Stimulated activated CD4-positive, alpha-beta T cell treated with anti-CD3 and anti-CD28 coated beads, Interleukin-2, amount 100 ng/mL, for 24 hours (primary cell): ENCODE measurements at places on chromosomes 16 and 17.
A peak's percentile ranks its signal among the peaks of the same experiment; 100 is the strongest.

- peak; percentile 24 for DNase-seq
Observed at GRCh38 chr17:67602974-67603373, 114.8 kb upstream of the NOL11 start.

DNA sequence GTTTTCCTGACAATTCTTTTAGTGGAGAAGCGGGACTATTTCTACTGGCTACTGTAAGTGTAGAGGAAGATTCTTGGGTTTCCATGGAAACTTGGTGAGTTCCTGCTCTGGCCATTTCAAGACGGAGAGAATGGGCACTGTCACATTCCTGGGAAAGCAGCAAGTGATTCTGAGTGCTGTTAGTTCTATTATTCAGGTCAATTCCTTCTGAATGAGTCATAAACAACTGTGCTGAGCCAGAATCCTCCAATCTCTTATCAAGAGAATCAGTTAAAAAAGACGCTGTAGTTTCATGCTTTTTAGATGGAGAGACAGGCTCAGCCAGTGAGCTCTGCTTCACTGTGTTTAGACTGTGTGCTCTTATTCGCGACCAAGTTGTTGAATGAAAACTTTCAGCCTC lies 19.6 kb downstream of the AKAP10 start:
- DNase-seq, result no peak

- no peak for DNase-seq
Observed at GRCh38 chr16:15494236-15494635, 59.8 kb downstream of the BMERB1 start.

DNA sequence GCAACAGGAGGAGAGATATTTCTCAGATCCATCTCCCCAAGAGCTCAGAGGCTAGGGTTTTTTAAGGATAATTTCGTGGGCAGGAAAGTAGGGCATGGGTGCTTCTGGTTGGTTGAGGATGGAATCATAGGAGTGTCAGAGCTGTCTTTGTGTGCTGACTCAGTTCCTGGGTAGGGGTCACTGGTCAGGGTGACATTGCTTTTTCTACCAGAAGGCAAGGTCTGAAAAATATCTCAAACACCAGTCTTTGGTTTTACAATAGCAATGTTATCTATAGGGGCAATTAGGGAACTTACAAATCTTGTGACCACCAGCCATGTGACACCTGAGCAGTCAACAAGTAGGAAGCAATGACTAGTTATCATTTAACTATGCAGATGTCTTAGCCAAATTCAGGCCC lies 82.9 kb upstream of the DYNLRB2 start:
- no peak for DNase-seq

GRCh38 chr17:58694826-58695225 lies 2.4 kb downstream of the RAD51C start:
- no peak for DNase-seq

GRCh38 chr16:67939507-67940445 lies 3.1 kb upstream of the PSMB10 start:
- DNase-seq, result peak; percentile 56

GRCh38 chr17:31907342-31907962 lies 5.9 kb upstream of the UTP6 start:
- DNase-seq, result no peak

- no peak for DNase-seq
Observed at GRCh38 chr17:8292639-8293395, 2.4 kb downstream of the SLC25A35 start.

DNA sequence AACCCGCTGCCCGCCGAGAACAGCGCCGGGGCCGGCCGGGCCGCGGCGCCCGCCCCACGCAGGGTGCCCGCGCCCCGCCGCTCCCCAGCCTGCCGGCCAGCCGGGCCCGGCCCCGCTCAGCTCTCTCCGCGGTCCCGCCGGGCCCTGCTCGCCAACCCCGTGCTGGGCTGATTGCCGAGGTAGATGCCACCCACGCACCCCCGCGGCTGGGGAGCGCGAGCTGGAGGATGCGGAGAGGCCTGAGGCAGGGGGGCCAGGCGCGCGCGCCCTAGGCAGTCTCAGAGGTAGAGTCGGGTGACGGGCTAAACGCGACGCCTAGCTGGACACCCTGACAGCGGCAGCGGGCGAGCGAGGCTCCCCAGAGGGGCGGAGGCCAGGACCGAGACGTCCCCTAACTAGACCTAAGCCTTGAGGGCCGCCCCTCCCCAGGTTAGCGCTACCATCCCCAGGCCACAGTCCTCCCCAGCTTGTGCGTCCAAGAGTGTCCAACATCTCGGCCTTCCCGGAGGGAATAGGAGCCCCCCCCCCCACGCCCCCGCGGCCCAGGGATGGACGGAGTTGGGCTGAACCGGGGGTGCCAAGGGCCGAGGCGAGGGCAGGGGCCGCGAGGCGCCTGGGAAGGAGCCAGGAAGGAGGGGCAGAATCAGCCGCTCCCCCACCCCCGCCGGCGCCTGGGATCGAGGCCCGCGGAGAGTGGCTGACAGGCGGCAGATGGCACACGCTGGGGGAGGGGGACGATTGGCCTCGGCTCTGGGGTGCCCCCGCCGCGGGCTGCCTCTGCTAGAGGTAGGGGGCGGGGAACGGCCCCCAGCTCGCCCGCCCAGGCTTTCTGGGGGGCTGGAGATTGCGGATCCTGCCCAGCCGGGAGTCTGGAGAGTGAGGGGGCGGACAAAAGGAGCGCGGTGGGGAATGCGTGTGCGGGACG lies 2.5 kb upstream of the ZNF423 start:
- peak; percentile 62 for DNase-seq

GRCh38 chr16:81593481-81593880 lies 148.9 kb downstream of the CMIP start:
- DNase-seq, result no peak

DNA sequence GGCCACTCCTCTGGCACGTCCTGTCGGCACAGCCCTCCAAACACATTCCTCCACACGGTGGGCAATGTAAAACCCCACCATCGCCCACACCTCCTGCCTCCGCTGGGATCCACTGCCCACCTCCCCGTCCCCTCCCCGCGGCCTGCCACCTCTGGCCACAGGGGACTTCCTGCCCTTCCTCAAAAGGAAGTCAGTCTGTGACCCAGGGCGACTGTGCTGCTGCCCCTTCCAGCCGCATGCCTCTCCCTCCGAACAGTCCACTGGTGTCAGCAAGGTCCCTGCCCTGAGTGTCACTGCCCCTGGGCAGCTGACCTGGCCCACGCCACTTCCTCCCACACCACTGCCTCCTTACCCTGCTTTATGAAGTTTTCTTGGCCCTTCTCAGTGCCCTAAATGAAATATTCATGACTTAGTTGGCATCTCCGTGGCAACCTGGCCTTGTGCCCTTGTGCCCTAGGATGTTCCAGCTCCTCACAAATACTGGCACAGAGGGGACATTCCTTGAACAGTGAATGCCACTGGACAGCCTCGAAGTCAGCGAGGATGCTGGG lies 2.0 kb downstream of the PLD6 start:
- DNase-seq, result no peak

DNA sequence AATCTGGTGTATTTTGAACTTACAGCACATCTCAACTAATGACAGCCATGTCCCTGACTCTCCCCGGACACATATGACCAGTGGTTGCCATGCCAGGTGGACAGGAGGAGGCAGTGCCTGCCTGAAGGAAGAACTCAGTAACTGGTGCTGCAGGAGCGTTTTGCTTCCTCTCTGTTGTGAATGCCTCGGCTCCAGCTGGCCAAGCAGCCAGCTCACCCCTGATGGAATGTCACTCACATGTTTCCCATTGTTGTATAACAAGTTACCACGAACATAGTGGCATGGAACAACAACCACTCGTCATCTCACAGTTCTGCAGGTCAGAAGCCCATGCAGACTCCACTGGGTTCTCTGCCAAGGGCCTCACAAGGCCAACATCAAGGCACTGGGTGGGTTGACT lies 20.1 kb upstream of the IRF8 start:
- DNase-seq, result no peak

GRCh38 chr17:60164697-60165096 lies 14.9 kb downstream of the CA4 start:
- no peak for DNase-seq

DNA sequence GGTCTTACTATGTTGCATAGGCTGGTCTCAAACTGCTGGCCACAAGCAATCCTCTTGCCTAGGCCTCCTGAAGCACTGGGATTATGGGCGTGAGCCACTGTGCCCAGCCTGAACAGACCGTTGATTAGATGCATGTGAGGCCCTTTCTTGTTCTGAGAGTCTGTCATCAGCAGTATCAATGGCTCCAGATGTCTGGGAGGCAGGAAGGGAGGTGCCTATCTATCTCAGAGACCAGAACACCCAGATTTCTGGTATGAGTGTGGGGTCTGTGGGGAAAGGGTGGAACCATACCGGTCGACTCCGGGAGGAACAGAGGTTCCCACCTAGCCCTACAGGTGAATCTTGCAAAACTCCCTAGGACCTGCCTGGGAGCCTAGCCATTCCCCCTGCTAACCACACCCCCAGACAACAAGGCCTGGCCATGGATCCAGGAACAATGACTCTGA lies 71.7 kb downstream of the PRKCB start:
- no peak for DNase-seq

- DNase-seq, result no peak
Observed at GRCh38 chr16:24609417-24609739, 70.0 kb downstream of the RBBP6 start.

DNA sequence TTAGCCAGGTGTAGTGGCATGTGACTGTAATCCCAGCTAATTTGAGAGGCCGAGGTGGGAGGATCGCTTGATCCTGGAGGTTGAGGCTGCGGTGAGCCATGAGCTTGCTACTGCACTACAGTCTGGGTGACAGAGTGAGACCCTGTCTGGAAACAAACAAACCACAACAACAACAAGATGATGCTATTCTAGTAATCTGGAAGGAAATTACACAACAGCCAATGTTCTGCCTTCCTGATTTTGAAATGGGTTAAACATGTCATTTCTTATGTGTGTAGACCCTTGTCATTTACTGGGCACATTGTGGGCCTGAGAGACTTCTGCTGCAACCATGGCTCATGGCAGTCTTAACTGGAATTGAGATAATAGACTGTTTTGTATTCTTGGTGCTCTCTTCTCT lies 5.9 kb downstream of the COQ7 start:
- no peak for DNase-seq

- DNase-seq, result no peak
Observed at GRCh38 chr16:4455951-4456350, 18.5 kb downstream of the NMRAL1 start.

DNA sequence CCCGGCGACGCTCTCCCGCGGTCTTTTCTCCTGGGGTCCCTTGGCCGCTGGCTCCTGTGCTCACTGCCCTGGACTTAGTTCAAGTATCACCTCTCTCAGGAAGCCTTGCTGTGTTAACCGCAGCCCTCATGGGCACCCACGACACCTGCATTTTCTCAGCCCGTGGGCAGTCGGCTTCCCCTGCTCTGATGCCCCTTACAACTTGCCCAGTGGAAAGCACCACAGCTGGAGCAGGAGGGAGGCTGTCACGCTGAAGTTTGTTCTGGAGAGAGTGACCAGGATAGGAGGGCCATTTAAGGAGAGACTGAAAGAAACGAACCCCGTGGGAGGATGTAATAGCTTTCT lies 395 bp downstream of the STXBP4 start:
- peak; percentile 35 for DNase-seq

GRCh38 chr16:35795361-35796029 lies 2336.1 kb downstream of the TP53TG3F start:
- DNase-seq, result no peak

DNA sequence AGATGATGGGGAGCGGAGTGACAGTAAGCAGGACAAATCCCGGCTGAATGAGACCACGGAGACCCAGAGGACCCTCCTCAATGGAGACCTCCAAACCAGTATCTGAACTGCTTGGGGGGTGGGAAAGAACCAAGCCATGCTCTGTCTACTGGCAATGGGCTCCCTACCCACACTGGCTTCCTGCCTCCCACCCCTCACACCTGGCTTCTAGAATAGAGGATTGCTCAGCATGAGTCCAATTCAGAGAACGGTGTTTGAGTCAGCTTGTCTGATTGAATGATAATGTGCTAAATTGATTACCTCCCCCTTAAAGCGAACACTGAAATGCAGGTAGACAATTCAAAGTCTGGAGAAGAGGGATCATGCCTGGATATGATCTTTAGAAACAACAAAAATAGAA lies 5.5 kb downstream of the SSTR2 start:
- DNase-seq, result no peak
